ENCODE measurements at places on chromosomes 6 and 20. TPM values are rescaled to one million over a fixed set of nuclear protein-coding genes. Genes with fewer than 3 reads are reported as not detected.
A peak's percentile ranks its signal among the peaks of the same experiment; 100 is the strongest.

- DNase-seq = no peak
Observed at GRCh38 chr20:24545168-24545567, 75.7 kb downstream of the SYNDIG1 start.

GRCh38 chr20:13671916-13672378 lies 33.2 kb upstream of the TASP1 start:
- no peak for DNase-seq

- DNase-seq = no peak
Observed at GRCh38 chr6:154430481-154430919, 73.9 kb upstream of the IPCEF1 start.

GRCh38 chr20:53354314-53354713 lies 239.3 kb downstream of the ZNF217 start:
- DNase-seq = no peak

DNA sequence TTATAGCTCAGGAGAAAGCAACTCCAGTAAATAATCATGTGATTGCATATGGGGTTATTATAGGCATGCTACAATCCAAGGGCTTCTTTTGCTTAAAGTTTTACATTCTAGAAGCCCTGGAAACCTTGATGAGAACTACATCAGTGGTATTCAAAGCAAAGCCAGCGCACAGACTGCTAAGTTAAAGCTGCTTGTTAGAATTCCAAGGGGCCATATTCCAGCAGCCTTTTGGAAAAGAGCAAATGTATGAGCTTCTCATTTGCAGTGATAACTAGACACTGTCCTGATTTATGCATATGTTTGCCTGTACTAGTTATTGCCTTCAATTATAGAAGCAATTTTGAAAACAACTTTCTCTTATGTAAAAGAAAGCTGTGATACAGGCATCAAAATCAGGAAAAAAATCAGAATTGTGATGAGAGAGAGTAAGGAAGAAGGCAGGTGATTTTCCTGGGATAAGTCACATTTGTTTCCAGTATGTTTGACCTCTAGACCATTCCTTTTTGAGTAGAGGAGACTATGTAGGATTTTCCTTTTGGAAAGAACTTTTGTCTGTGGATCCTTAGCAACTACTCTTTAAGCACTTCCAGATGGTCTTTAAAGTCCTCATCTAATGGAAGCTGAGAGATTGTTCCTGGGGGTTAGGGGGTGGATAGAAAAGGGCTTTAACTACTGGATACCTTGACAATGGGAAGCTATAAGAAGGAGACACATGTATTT lies 159.2 kb downstream of the PLCB4 start:
- DNase-seq = no peak

- DNase-seq = peak; percentile 67
Observed at GRCh38 chr6:111625461-111626391, 20.0 kb upstream of the TRAF3IP2 start.

Gene FILIP1
- total RNA-seq = 131 TPM

DNA sequence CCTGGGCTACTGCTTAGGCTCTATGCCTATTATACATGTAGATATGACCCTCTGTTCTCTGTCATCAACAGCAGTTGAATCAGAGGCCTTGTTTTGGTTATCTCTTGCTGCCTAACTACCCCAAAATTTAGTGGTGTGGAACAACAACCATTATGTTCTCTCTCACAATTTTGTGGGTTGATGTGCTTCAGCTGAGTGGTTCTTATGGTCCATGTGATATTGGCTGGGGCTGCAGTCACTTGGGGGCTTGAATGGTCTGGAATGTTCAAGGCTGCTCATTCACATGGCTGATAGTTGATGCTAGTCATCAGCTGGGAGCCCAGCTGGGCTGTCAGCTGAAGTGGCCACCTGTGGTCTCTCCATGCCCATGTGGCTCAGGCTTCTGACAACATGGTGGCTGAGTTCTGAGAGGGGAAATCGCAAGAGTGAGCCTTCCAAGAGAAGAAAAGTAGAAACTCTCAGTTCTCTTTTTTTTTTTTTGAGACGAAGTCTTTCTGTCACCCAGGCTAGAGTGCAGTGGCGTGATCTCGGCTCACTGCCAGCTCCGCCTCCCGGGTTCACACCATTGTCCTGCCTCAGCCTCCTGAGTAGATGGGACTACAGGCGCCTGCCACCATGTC lies 47.8 kb downstream of the SHLD1 start:
- no peak for DNase-seq

Gene SPAG4
- 3.7 TPM for total RNA-seq

Gene F13A1
- total RNA-seq = 77.9 TPM

GRCh38 chr6:136326038-136326553 lies 36.5 kb upstream of the BCLAF1 start:
- no peak for DNase-seq

DNA sequence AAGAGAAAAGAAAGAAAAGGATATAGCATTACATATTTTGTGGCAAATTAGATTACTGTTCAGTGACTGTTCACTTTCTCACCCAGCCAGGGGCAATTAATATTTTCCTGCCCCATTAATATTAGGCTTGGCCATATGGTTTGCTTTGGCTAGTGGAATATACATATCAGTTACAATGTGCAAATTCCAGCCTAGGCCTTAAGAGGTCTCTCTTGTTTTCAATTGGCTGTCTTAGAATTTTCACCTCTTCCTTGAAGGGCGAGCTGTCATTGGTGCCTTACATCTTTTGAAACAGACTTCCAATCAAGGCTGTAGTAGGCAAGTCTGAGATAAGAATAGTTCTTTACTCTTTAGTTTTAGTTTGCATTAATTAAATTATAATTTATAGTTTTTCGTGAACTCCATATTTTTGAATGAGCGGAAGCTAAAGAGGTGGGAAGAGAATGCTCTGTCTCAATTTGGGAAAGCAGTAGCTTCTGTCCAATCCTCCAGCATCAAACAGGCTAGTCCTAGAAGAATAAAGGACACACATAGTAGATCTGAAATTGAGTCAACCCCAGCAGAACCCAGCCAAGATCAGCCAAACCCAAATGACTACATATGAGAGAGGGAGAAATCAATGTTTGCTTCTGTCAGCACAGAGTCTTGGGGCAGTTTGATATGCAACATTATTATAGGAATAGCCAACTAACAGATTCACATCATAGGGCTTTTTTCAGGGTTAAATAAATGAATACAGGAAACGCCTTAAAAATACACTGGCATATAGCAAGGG lies 6.3 kb upstream of the CSNK2A1 start:
- DNase-seq = no peak

Gene MOG
- total RNA-seq = 2.1 TPM

DNA sequence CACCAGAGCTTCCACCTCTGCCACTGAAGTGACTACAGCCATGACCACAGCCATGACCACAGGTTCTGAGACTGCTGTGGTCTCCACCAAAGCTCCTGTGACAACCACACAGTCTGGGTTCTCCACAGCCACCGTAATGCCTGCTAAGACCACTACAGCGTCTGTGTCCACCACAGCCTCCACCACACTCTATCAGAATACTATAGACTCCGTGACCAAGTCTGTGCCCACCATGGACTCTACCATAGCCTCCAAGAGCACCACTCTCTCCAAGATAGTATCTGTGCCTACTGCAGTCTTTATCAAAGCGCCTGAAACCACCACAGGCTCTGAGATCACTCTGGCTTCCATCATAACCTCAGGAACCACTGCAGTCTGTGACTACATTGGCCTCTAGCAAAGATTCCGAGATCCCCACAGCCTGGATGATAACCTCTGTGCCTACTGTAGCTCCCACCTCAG lies 18.3 kb upstream of the MUC21 start:
- no peak for DNase-seq

GRCh38 chr6:128346569-128346968 lies 173.8 kb downstream of the PTPRK start:
- no peak for DNase-seq

- DNase-seq = no peak
Observed at GRCh38 chr6:22036275-22036674, 260.6 kb downstream of the PRL start.

Gene NKX2-4
- total RNA-seq = not detected

- DNase-seq = peak; percentile 63
Observed at GRCh38 chr20:44750081-44750805, 4.6 kb downstream of the KCNK15 start.

Measured in right cardiac atrium (tissue), 5 donors.